NCI-H774 (cell line): ENCODE measurements at places on chromosomes 12 and 14.

DNA sequence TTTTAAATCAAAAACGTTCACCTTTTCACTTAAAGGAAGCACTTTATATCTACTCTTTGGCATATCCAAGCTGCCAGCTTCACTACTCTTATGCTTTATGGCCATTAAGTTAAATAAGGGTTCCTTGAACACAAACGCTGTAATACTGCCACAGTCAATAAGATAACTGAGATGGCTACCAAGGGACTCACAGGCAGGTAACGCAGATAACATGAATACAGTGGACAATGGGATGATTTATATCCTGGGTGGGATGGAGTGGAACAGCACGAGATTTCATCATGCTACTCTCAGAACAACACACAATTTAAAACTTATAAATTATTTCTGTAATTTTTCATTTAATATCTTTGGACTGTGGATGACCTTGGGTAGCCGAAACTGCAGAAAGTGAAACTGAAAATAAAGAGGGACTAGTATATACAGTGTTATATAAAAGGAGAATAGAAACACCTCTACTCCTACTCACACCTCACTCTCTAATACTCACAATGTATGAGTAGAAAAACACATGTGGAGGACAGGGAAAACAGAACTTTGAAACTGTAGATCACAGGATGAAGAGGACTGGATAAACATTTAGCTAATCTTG lies 367.3 kb downstream of the C12orf50 start:
- peak; percentile 34 for DNase-seq

GRCh38 chr12:120399531-120399930 lies 30.6 kb upstream of the MSI1 start:
- no peak for DNase-seq

GRCh38 chr12:98113548-98113947 lies 401.8 kb upstream of the TMPO start:
- no peak for DNase-seq

- no peak for DNase-seq
These were observed 104.4 kb upstream of the RFLNA start for GRCh38 chr12:124190312-124191023.

- no peak for DNase-seq
These were observed 39.7 kb downstream of the FOXN4 start for GRCh38 chr12:109269428-109269827.

GRCh38 chr14:103243764-103244737 lies 90.0 kb upstream of the EIF5 start:
- DNase-seq, result no peak
